ENCODE measurements at places on chromosomes 3 and 15. TPM values are rescaled to one million over a fixed set of nuclear protein-coding genes. Genes with fewer than 3 reads are reported as not detected.

- no peaks in the 10 kb centered on the region for H3K27me3 ChIP-seq
- no peak for DNase-seq
- H3K4me1 ChIP-seq, result no peaks in the 10 kb centered on the region
- no peak overlapping the region for H3K27ac ChIP-seq
These were observed 23.1 kb downstream of the LRRC31 start for GRCh38 chr3:169846458-169847193.

DNA sequence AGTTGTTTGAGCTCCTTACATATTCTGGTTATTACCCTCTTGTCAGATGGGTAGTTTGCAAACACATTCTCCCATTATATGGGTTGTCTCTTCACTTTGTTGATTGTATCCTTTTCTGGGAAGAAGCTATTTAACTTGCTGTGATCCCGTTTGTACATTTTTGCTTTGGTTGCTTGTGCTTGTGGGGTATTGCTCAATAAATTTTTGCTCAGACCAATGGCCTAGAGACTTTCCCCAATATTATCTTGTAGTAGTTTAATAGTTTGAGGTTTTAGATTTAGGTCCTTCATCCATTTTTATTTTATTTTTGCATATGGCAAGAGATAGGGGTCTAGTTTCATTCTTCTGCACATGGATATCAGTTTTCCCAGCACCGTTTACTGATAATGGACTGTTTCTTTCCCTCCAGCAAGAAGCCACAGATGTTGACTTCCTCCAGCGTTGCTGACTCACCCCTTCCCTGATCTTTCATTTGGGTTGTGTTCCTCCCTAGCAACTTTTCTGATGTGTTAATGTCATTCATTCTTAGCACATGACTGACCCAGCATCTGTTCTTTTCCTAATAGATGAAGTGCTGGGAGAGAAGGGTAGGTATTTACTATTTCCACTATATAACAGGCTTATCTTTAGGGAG, 166.7 kb upstream of the SGO1 start:
- no peaks in the 10 kb centered on the region for H3K4me1 ChIP-seq
- no peak overlapping the region for H3K27ac ChIP-seq
- H3K4me3 ChIP-seq, result no peak overlapping the region
- no peaks in the 10 kb centered on the region for H3K27me3 ChIP-seq
- no peaks in the 10 kb centered on the region for H3K36me3 ChIP-seq
- DNase-seq, result no peak

GRCh38 chr15:77627581-77627980, 5.1 kb downstream of the LINGO1 start:
- no peak overlapping the region for H3K27ac ChIP-seq
- no peaks in the 10 kb centered on the region for H3K36me3 ChIP-seq
- DNase-seq, result no peak

GRCh38 chr3:70011582-70011981, 12.0 kb downstream of the SAMMSON start:
- no peaks in the 10 kb centered on the region for H3K27me3 ChIP-seq
- DNase-seq, result no peak
- H3K4me1 ChIP-seq, result no peaks in the 10 kb centered on the region
- no peak overlapping the region for H3K4me3 ChIP-seq
- no peak overlapping the region for H3K27ac ChIP-seq

DNA sequence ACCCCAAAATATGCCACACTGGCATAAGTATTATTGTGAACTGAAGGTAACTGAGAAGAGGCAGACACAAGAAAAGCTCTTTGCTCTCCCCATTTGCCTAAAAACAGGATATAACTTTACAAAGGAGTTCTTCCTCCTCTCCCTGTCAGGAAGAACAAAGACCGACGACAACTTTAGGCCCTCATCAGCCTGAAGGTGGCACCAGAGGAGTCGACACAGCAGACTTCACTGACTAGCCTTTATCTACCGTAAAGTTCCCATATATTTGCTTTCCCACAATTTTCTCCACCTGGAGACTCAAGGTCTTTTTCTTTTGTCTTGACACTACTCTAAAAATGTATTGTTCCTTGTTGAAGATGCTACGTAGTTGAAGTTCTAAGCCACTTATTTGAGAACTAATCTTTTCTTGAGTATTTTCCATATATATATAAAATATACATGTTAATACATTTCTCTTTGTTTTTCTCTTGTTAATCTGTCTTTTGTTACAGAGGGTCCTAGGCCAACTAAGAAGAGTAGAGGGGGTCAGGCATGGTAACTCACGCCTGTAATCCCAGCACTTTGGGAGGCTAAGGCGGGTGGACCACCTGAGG, 16.2 kb upstream of the XIRP1 start:
- no peak overlapping the region for H3K27ac ChIP-seq
- no peak for DNase-seq
- no peaks in the 10 kb centered on the region for H3K4me1 ChIP-seq
- no peak overlapping the region for H3K4me3 ChIP-seq
- H3K36me3 ChIP-seq, result no peaks in the 10 kb centered on the region

DNA sequence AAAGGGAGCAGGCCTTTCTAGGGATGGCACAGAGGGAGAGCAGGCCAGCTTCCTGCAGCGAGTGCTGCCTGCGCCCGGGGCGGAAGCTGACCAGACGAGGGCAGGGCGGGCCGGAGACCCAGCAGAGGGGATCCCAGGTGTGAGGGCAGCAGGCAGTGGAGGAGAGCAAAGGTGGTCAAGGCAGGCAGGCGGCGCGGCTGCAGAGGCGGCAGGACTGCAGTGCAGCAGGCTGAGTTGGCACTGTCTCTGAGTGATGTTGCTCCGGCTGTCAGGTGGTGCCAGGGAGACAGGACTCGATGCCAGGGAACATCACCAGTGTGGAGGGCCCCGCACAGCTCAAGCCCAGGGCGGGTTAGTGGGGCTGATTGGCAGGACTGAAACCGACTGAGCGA, 22.3 kb upstream of the PLXNA1 start:
- DNase-seq, result no peak
- no peaks in the 10 kb centered on the region for H3K4me1 ChIP-seq
- no peak overlapping the region for H3K4me3 ChIP-seq
- no peak overlapping the region for H3K27ac ChIP-seq

- H3K27me3 ChIP-seq, result peaks cover 7% of the 10 kb centered on the region
- no peak for DNase-seq
- no peaks in the 10 kb centered on the region for H3K4me1 ChIP-seq
These were observed 135.9 kb downstream of the FBLN2 start for GRCh38 chr3:13684854-13685253.

- H3K36me3 ChIP-seq, result no peaks in the 10 kb centered on the region
- H3K4me1 ChIP-seq, result peaks cover 29% of the 10 kb centered on the region
- H3K27me3 ChIP-seq, result no peaks in the 10 kb centered on the region
- H3K4me3 ChIP-seq, result peak overlapping the region; percentile 67
These were observed 756 bp upstream of the CAMK2N2 start for GRCh38 chr3:184261854-184262763.

DNA sequence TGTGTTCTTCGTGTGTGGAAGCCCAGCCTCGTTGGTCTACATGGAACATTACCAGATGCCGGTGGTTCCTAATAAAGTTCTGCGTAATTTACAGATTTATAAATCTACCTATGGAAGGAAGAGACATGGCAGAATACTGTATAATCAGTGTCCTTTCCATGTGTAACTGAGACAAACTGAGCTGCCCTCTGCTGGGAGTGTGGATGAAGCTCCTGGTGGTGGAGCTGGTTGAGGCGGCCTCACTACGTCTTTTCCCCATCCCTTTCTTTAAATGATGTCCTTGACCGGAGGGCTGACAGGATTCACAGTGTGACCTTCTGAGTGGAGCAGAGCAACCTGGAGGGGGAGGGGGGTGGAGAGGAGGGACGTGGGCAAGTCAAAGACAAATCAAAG, 267.0 kb upstream of the CHRM5 start:
- H3K4me3 ChIP-seq, result no peak overlapping the region
- no peaks in the 10 kb centered on the region for H3K4me1 ChIP-seq
- no peak overlapping the region for H3K27ac ChIP-seq
- no peaks in the 10 kb centered on the region for H3K36me3 ChIP-seq
- DNase-seq, result no peak

- no peaks in the 10 kb centered on the region for H3K4me1 ChIP-seq
- no peak overlapping the region for H3K27ac ChIP-seq
- DNase-seq, result no peak
- peaks cover 21% of the 10 kb centered on the region for H3K36me3 ChIP-seq
These were observed 17.7 kb downstream of the CRTAP start for GRCh38 chr3:33131331-33132018.

DNA sequence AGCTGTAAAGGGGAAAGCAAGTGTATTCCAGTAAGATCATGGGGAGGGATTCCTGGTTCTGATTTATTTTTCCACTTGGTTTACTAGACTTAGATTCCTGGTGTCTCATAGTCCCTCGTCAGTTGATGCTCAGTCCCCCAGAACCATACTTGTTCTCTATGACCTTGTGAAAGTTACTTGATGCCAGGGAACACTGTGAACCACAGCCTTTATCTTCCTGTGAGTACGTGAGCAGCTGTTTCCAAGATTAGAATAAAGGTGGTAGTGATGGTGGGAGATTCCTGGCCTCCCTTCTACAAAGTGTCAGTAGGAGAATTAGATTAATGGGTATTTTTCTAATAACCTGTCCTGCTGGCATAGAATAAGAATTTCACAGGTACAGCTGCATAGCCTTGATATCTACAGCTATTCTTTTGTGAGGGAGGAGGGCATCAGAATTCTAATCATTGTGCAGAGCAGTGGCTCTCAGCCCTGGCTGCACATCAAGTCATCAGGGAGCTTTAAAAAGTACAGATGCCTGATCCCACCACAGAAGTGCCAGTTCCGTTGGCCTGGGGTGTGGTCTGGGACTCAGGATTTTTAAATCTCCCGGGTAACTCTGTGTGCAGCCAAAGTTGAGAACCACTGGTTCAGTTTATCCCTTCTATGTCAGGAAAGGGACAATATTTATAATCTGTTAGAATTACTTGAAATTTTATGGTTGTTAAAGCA, 20.0 kb downstream of the GPD1L start:
- H3K4me3 ChIP-seq, result no peak overlapping the region
- DNase-seq, result no peak
- no peaks in the 10 kb centered on the region for H3K4me1 ChIP-seq
- no peaks in the 10 kb centered on the region for H3K27me3 ChIP-seq
- no peak overlapping the region for H3K27ac ChIP-seq
- no peaks in the 10 kb centered on the region for H3K36me3 ChIP-seq

DNA sequence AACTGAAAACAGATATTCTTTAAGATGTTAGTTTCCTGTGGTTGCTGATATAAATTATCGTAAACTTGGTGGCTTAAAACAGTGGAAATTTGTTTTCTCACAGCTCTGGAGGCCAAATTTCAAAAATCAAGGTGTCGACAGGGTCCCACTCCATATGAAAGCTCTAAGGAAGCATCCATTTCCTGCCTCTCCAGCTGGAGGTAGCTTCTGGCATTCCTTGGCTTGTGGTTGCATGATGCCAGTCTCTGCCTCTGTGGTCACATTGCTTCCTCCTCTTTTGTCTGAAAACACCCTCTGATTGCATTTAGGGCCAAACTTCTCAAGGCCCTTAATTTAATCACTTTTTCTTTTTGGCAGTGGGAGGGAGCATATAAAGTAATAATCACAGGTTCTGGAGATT, 96.8 kb downstream of the PPM1L start:
- H3K36me3 ChIP-seq, result no peaks in the 10 kb centered on the region
- no peak for DNase-seq
- no peaks in the 10 kb centered on the region for H3K27me3 ChIP-seq
- H3K27ac ChIP-seq, result no peak overlapping the region

- H3K27ac ChIP-seq, result no peak overlapping the region
- no peaks in the 10 kb centered on the region for H3K36me3 ChIP-seq
- H3K4me3 ChIP-seq, result no peak overlapping the region
These were observed 93.7 kb upstream of the MBNL1 start for GRCh38 chr3:152174876-152175527.

GRCh38 chr3:158748237-158748828, 16.1 kb upstream of the RARRES1 start:
- no peak for DNase-seq
- no peak overlapping the region for H3K27ac ChIP-seq
- H3K27me3 ChIP-seq, result no peaks in the 10 kb centered on the region
- H3K4me3 ChIP-seq, result no peak overlapping the region

- H3K27me3 ChIP-seq, result no peaks in the 10 kb centered on the region
- H3K4me1 ChIP-seq, result peaks cover 6% of the 10 kb centered on the region
- H3K27ac ChIP-seq, result peak overlapping the region; percentile 29
- DNase-seq, result no peak
These were observed 23.4 kb downstream of the ZNF609 start for GRCh38 chr15:64483749-64484148.

DNA sequence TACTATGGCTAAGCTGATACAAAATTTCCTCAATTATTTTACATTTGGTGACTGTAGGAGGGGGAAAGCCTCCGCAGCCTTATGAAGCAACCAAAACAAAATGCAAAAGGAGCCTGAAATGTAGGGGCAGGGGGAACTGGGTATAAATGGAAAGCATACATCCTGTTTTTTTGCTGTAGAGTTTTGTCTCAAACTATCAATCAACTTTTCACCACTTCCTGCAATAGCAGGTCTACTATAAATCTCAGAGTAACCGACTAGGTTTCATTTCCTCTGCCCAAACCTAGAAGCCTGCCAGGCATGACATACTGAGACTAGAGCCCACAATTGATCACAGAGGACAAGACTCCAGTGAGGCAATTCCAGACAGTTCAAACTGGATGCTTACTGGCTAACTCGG, 91.3 kb downstream of the SHQ1 start:
- no peaks in the 10 kb centered on the region for H3K36me3 ChIP-seq
- H3K27ac ChIP-seq, result no peak overlapping the region
- H3K27me3 ChIP-seq, result no peaks in the 10 kb centered on the region
- H3K4me3 ChIP-seq, result no peak overlapping the region
- H3K4me1 ChIP-seq, result peaks cover 3% of the 10 kb centered on the region

The RPP25 gene
- 2.3 TPM for total RNA-seq

- H3K36me3 ChIP-seq, result no peaks in the 10 kb centered on the region
- H3K27me3 ChIP-seq, result no peaks in the 10 kb centered on the region
- H3K27ac ChIP-seq, result no peak overlapping the region
- no peaks in the 10 kb centered on the region for H3K4me1 ChIP-seq
- DNase-seq, result no peak
These were observed 167.0 kb upstream of the UBE2E2 start for GRCh38 chr3:23035927-23036640.

DNA sequence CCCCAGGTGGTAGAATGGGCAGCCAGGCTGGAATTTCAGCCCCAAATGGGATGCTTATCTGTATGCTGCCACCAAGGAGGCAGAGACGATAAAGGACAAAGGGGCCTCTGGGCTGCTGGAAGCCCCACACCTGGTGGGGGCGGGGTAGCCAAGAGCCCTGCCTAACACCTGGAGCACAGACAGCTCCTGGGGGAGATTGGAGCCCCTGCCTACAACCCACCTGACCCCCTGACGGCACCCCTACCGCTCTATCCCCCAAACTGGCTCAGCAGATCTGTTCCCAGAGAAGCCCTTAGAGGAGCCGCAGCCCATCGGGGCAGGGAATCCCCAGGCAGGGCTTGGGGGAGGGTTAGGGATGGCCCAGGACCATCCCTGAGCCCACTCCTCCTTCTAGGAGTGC, 15.8 kb upstream of the SEMA3F start:
- H3K4me1 ChIP-seq, result no peaks in the 10 kb centered on the region
- H3K27me3 ChIP-seq, result no peaks in the 10 kb centered on the region
- H3K36me3 ChIP-seq, result no peaks in the 10 kb centered on the region
- H3K27ac ChIP-seq, result no peak overlapping the region

GRCh38 chr15:29528276-29528675, 258.7 kb upstream of the NSMCE3 start:
- no peak overlapping the region for H3K4me3 ChIP-seq
- no peak overlapping the region for H3K27ac ChIP-seq
- H3K27me3 ChIP-seq, result no peaks in the 10 kb centered on the region
- H3K36me3 ChIP-seq, result no peaks in the 10 kb centered on the region
- H3K4me1 ChIP-seq, result no peaks in the 10 kb centered on the region
